ENCODE measurements at places on chromosomes 1 and 21. TPM values are rescaled to one million over a fixed set of nuclear protein-coding genes. Genes with fewer than 3 reads are reported as not detected.

DNA sequence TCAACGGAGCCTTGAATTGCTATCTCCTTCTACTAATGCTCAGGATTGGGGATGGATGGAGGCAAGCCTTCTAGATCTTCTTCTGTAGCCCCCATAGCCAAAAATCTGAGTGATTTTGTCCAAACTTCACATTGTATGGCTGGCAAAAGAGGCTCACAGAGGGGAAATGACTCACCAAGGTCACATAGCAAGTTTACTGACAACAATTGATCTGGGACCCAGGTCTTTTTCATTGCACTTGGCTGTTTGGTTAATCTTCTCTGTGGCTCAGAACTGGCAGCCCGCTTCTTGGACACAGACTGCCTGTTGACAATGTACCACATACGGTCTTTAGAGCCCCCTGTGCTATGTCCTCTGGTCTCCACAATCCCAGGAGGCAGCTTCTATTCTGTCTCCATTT, 3.0 kb upstream of the LACTBL1 start:
- no peaks in the 10 kb centered on the region for H3K27me3 ChIP-seq
- no peak overlapping the region for H3K27ac ChIP-seq
- no peak for DNase-seq
- no peak overlapping the region for H3K4me3 ChIP-seq
- no peaks in the 10 kb centered on the region for H3K4me1 ChIP-seq
- H3K36me3 ChIP-seq, result no peaks in the 10 kb centered on the region

GRCh38 chr1:6052543-6053205, 7.0 kb downstream of the KCNAB2 start:
- no peak overlapping the region for H3K27ac ChIP-seq
- H3K36me3 ChIP-seq, result no peaks in the 10 kb centered on the region
- H3K4me3 ChIP-seq, result peak overlapping the region; percentile 37
- H3K4me1 ChIP-seq, result 0 out of 2 replicates have a peak, but pooled peaks cover 2% of the 10 kb centered on the region

DNA sequence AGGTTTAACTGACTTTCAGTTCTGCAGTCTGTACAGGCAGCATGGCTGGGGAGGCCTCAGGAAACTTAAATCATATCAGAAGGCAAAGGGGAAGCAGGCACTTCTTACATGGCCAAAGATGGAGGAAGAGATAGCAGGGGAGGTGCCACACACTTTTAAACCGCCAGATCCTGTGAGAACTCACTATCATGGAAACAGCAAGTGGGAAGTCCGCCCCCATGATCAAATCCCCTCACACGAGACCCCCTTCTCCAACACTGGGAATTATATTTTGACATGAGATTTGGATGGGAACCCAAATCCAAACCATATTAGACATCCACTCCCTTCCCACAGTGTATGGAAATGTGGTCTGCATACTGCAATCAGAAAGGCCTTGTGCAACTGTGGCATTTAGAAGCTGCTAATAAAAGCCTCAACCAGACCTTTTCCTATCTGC, 148.2 kb downstream of the FCRL5 start:
- no peaks in the 10 kb centered on the region for H3K36me3 ChIP-seq
- DNase-seq, result no peak
- H3K27me3 ChIP-seq, result no peaks in the 10 kb centered on the region
- no peaks in the 10 kb centered on the region for H3K4me1 ChIP-seq

DNA sequence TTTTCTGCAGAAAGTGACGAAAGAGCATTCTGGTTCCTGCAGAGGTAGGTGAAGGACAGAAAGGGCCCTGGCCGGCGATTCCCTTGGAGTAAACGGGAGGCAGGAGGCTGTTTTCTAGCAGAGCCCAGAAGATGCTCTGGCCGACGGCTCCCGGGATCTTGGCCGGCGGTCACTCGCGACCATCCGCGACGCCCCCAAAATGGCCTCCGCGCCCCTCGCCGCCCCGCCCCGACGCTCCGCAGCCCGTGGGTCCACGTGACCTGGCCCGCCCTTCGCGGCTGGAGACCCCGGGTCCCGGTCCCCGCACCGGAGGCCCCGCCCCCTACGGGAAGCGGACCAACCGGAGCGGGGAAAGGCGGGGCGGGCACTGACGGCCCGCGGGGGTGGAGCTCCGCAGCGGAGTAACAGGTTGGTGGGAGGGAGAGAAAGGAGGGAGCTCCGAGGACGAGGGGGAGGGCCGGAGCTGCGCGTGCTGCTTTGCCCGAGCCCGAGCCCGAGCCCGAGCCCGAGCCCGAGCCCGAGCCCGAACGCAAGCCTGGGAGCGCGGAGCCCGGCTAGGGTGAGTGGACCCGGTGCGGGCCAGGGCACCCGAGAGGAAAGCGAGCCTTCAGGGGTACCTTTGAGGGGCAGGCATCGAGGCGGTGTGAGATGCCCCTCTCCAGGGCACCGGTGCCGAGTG, at the start of gene CGN:
Gene CGN (plus strand): TSS at position 431 of the 679 bp plus-strand sequence. CDS start 7,133 bp downstream, outside the sequence.
- DNase-seq, result peak; percentile 97
- H3K27ac ChIP-seq, result peak within 1 kb of the TSS; percentile 82
- H3K4me3 ChIP-seq, result peak within 1 kb of the TSS; percentile 89
- H3K4me1 ChIP-seq, result peaks cover 15% of the 10 kb centered on the region
- H3K36me3 ChIP-seq, result no peaks in the 10 kb centered on the region
- H3K27me3 ChIP-seq, result no peaks in the 10 kb centered on the region

Gene TMEM61
- 1.0 TPM for total RNA-seq

Data from H9 (cell line).